ENCODE measurements at places on chromosomes 5 and 9.

GRCh38 chr5:180977852-180978251 is 10.8 kb upstream of the BTNL3 start:
- DNase-seq = no peak

DNA sequence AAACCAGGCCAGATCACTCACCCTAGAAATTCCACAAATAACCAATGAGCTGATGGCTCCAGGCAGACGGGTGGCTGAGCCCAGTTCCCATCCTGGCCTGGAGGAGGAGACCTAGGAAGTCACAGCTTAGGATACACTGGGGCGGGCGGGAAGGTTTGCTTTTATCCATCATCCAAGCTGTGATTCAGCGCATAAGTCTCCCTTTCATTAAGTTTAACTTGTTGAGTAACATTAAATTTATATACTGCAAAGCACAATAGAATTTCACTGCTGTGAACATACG is 55.7 kb downstream of the THBS4 start:
- DNase-seq = no peak

DNA sequence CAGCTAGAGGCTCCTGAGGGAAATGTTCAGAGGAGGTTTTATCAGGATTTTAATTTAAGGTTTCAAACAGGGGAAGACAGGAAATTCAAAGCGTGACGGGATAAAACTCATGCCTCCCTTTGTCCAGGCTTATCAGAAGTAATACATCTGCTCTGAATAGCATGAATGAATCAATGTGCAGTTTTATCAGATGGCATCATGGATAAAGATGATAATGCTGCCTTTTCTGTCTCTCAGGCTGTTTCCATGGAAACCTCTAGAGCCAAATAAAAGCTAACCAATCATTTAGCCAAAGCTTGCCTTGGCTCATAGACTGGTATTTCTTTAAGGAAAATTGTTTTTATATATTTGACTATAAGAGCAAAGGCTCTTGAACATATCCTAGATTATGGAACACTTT is 16.4 kb downstream of the MFAP3 start:
- DNase-seq = no peak

DNA sequence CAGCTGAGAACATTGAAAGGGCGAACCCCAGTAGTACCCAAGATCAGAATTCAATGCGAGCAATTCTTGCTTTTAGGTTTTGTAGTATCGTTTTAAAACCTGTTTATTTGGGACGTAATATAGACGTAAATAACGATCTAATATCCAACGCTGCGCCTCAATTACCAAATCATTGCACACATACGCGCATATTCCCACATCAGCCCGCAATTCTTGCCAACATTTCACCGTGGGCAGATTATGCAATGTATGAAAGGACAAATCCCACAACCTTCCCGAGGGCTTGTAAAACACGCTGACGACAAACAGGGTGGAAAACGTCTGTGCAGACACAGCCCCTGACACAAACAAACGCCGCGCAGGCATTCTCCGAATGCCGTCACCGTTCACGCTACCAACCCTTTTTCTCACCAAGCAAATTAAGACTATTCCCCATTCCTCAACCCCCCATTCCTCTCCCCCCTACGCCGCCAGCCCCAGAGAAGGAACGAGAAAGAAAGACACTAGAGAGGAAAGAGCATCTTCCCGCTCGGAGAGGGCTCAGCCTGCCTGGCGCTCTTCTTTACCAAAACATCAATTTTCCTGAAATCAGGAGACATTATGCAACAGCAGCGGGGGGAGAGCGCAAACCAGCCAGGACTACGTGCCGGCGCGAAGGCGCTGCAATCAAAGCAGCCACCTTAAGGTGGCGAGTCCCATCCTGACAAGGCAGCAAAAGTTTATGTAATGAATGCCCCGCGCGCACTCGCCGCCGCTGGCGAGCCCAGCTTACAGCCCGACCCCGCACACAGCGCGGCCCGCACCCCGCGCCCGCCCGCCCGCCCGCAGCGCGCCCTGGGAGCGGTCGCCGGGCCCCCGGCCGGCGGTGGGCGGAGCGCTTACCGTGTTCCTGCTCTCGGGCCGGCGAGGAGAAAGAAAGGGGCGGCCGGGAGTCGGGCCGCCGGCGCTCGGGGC is 597 bp downstream of the NFIL3 start:
- DNase-seq = peak; percentile 52

DNA sequence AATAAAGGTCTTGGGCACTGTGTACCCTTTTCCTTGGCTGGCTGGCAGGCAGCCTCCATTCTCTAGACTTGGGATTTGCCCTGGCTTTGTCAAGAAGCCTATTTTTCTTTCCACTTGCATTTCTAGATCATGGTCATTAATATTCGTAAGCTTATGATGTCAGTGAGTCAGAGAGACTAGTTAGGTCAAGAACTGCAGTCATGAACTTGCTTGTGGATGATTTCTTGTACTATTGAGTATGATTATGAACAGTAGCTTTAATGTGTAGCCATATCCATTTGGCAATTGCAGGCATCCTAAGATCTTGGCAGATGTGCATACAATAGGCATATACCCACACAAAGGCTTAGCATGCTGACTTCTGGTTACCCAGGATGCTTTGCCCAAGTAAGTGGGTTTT is 186.8 kb upstream of the CLINT1 start:
- DNase-seq = no peak

DNA sequence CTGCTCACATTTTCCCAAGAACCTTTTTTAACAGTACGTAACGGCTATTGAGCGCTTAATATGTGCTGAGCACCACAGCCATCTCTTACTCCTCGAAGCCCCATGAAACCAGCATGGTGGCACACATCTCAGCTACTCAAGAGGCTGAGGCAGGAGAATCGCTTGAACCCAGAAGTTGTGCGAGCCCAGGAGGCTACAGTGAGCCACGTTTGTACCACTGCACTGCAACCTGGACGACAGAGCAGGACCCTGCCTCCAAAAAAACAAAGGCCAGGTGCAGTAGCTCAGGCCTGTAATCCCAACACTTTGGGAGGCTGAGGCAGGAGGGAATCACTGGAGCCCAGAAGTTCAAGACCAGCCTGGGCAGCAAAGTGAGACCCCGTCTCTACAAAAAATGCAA is 28.2 kb downstream of the AQP7 start:
- DNase-seq = no peak

- DNase-seq = no peak
Observed at GRCh38 chr5:1504069-1504595, 19.6 kb downstream of the LPCAT1 start.

DNA sequence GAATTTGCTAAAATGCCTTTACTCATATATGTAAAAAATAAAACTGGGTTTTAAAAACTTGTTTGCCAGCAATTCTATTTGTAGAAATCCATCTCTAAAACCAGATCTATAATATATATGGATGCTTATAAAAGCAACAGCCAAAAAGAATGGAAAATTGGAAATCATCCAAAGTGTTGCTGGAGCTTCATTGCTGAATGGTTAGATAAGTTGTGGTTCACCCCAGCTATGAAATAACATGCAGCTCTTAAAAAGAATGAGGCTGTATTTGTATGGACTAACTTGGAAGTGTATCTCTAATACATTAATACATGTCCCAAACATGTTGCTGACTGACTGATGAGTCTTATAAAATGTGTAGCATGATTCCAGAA is 76.2 kb downstream of the STK10 start:
- no peak for DNase-seq

DNA sequence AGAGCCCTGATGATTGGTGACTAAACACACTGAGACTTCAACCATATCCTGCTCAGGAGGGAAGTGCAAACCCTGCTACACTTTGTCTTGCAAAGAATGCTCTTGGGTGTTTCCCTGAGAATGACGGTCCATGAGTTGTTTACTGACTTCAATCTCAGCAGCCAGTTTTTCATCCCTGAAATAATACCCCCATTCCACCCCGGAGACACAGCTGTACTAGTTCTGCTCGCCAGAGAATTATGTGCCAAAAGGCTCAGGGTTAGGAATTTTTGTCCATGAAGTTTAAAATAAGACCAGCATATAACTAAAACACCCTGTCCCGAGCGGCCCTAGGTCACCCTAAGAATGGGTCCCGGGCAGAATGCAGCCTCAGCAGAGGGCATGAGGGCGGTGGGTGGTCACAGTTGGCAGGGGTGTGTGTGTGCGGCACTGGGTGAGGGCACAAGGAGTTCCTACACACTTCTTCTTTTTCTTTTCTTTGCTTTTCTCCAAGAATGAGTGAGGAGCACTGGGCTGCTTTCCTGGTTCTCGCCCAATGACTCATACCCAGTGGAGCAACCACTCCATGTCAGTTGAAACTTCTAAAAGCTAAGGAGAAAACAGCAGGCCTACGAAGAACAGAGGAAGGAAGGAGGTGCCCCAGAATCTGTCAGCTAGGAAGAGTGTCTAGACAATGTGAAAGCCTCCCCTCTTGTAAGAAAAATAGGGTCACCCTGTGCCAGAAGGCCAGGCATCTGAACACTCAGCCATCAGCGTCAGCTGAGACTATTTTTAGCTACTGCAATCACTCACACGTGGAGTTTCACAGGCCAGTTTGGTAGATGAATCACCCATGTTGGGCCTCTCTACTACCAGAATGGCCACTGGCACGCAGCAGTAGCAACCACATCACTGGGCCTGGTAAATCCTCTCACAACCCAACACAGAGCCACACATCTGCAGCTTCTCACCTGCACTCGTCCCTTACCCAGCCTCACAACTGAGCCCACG is 105.9 kb downstream of the DPYSL3 start:
- DNase-seq = peak; percentile 56

- DNase-seq = no peak
Observed at GRCh38 chr5:93438124-93438523, 142.9 kb downstream of the NR2F1-AS1 start.

DNA sequence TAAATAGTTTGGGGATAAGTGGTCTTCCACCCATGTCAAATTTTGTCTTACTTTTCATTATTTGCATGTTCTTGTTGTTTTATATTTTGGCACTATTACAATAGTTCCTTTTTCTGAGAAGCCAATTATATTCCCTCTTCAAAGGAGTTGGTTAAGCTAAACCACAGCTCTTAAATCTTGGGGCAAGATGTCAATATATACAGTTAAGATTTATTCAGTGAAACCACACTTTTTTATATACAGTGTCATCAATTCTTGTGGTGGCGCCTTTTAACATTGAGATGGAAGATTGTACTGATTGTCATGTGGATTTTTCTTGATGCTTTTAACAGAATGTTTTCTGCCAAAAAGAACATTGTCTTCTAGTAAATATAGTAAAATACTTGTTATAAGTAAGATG is 104.1 kb downstream of the MTREX start:
- no peak for DNase-seq

DNA sequence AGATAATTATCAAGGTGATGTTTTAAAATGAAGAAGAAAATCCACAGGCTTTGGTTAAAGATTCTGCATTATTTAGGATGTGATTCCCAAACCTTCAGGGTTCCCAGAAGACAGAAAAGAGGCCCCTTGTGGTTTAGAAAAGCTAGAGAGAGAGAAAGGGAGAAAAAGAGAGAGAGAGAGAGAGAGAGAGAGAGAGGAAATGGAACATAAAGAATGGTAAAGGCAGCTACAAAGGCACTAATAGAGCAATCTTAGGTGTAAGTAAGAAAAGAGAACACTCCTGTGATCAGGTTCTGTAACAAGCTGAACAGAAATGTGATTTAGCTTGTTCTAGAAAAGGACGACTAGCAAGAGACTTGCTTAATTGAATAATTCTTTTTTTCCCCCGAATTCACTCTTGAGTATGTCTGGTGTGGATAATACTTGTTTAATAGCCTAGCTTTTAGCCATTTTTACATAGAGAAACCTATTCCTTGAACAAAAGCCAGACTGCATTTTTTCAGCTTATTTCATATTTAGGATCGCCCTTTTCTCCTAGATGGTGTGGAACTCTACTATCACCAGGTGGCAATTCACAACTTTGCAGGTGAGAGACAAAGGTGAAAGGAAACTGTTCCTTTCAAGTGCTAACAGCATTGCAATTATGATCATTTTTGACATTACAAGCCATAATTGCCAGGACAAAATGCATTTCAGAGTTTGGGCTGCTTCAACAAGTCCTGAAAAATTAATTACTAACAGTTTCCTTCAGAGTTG is 57.6 kb upstream of the SH3GL2 start:
- no peak for DNase-seq

DNA sequence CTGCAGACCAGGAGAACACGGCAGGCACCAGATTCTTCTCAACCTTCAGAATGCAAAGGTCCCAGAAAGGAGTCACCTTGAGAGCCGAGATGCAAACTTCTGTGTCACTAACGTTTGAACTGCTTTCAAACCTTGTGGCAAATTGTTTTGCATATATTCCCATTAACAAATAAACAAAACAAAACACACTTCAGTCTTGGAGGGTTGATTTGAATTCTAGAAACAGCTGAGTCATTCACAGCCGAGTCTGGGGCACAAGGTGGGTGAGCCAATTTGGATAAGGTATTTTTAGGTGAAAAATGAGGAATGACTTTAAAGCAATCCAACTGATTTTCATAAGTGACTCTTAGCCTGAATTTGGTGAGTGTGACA is 38.8 kb upstream of the ANKRD33B start:
- no peak for DNase-seq

DNA sequence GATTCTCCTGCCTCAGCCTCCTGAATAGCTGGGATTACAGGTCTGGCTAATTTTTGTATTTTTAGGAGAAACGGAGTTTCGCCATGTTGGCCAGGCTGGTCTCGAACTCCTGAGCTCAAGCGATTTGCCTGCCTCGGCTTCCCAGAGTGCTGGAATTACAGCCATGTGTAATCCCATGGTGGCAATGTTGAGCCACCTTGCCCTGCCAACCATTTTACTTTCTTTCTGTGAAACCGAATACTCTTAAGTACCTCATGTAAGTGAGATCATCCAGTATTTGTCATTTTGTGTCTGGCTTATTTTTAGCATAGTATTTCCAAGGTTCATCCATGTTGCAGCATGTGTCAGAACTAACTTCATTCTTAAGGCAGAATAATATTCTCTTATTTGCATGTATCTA is 8.2 kb downstream of the PRRC2B start:
- DNase-seq = no peak

GRCh38 chr9:79757881-79758669 is 186.3 kb downstream of the TLE4 start:
- no peak for DNase-seq

DNA sequence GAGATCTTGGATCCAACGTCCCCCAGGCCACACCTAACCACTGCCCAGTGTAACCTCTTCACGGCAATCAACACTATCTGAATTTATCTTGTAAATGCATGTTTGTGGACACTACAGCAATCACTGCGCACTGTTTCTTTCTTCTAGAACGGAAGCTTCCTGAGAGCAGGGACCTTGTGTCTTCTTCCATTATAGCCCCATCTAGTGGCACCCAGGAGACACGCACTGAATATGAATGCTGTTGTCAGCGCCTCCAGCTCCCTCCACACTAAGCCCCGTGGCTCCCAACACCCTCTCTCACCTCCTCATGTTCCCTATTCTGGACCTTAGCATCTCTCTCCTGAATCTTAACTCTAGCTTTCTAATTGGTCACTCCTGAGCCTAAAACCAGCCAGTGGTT is 72.7 kb downstream of the SMIM23 start:
- DNase-seq = no peak

- no peak for DNase-seq
Observed at GRCh38 chr5:14615365-14615764, 33.8 kb downstream of the OTULINL start.

DNA sequence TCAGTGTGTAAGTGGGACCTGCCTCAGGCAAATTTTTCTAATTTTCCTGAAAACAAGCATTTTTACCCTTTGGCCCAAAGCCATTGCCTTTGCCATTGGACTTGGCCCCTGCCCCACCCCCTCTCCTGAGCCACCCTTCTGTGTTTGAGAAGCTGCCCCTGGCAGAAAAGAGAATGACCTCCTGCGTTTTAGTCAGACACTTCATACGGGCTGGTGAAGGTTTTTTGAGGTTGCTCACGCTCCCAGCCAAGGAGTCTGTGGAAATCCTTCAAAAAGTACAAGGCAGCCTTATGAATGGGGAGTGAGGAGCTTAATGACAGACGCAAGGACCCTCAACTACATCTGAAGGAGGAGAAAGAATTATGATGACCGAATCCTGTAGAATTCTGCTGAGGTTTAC is 308.9 kb downstream of the SLIT3 start:
- no peak for DNase-seq

Measured in HL-60 (cell line).